Stimulated activated CD8-positive, alpha-beta memory T cell treated with anti-CD3 and anti-CD28 coated beads, Interleukin-4, amount 100 ng/mL, for 1 hour (primary cell): ENCODE measurements at places on chromosomes 13 and 19.

- no peak for DNase-seq
Measured at GRCh38 chr13:75416327-75417011, 65.5 kb downstream of the TBC1D4 start.

- DNase-seq, result no peak
Measured at GRCh38 chr19:13823256-13823655, 28.0 kb downstream of the ZSWIM4 start.

DNA sequence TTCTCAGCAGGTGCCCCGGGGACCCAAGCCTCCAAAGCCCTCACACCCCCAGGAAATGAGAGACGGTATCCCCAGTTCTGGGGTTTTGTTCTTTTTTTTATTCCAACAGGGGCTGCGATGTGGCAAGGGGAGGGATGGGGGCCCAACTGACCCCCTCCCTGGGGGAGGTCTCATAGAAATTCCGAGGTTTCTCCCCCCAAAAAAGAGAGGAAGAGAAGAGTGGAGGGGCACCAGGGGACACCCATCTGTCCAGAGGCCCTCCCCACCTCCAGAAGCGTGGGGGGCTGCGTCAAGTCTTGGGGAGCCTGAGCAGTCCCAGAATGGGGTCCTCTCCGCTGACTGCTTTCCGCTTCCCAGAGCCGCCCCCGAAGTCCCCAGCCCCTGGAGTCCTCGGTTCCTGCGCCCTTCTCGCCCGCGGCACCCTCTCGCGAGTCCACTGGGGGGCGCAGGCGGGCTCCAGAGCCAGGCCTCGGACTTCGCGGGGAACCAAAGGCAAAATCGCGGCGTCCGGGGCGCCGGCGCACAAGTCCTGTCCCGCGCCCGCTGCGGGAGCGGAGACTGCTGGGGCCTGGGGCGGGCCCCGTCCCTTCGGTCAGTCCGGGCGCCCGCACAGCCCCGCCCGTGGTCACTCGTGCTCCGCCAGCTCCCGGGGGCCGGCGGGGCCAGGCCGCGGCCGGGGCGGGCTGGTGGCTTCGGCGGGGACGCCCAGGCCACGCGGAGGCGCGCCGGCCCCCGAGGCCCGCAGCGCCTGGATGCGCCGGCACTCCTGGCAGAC is 4.4 kb upstream of the ATP1A3 start:
- DNase-seq, result no peak

DNA sequence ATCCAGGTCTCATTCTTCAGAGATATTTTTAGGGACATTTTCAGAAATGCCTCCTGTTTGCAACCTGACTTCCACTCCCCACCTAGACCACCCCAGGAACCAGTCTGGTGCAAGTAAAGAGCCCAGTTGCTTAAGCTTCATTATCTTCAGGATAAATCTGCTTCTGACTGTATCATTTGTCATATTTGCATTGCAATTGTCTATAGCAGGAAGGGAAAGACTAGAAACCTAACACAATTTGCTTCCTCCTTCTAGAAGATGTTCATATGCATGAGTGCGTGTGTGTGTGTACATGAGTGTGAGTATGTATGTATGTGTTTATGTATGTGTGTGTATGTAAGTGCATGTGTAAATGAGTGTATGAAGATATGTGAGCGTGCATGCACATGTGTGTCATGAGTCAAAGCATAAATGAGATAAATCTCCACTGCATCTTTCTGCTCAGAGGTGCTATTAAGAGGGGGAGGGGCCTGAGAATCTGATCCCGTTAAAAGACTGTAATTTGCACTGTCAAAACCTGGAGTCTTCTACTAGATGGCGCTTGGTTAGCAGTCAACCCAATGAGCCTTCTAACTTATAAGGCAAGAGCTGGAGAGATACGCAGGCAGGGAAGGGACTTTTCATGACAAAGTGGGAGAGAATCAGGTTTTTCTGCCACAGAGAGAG is 178.8 kb upstream of the KL start:
- no peak for DNase-seq

- no peak for DNase-seq
Measured at GRCh38 chr13:27673911-27674310, 52.2 kb downstream of the POLR1D start.

DNA sequence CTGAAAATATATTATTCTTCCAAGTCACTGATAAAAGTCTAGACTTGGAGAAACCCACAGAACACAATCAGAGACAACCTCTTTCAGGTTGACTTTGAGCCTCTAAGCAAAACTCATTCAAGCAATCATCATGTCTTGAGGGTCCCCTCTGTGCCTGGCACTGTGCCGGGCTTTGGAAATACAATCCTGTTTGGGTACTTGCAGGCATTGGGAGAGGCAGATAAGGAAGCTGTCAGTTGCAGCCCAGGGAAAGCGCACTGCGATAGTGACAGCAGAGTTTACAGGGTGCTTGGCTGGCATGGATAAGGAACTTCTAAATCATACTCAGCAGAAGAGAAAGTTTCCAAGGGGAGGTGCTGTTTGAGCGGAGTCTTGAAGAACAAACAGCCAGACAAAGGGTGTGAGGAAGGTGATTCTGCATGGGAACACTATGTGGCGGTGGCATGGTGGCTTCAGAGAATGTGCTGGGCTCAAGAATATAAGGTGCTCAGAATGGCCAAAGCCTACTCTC is 9.1 kb downstream of the SERP2 start:
- DNase-seq, result no peak
